GM12864 (cell line): ENCODE measurements at places on chromosomes 1 and 21.

DNA sequence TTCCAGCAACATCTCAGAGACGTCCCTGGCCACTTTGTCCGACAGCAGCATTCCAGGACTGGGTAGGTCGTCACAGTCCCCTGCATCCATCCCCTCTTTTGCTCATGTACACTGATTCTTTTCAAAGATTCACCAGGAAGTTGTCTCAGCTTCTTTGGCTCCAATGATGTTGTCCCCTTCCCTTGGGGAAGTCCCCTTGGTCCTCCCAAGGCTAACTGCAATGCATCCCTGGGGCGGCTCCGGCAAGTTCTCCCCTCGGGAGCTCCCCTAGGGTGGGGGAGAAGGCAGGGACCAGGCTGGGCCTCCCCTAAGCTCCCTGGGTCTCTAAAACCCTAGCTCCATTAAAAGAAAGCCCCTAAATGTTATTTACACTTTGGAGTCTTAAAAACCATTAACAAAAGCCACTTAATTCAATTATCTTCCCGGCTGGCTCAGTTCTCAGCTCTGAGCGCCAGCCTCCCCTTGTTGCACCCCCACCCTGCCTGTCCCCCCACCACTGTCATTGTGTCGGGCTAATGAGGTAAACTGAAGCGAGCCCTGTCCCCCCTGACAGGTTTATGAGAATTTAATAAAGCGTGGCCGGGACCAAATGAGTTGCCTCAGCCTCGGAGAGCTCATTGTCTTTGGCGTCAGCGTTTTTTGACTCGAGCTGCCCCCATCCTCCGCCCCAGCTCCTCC is 25.3 kb downstream of the KNCN start:
- DNase-seq: no peak

DNA sequence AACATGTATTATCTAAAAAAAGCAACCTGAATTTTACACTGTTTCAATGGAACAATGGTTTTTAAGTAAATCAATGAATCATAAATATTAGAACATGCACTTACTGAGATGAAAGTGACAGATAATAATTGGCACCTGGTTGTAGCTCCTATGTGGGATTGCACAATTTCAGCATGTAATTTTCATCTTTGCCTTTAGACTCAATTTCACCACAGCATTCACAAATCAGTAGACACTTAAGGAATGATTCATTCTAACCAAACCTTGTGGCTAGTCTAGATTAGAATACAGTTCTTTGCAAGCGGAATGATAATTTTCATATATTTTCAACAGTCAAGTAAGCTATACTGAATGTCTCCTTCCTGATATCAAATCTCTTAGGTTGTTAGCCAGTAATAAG is 853.4 kb downstream of the KCNT2 start:
- DNase-seq: no peak

GRCh38 chr1:237863234-237863633 is 27.5 kb downstream of the ZP4 start:
- DNase-seq: no peak

- no peak for DNase-seq
Measured at GRCh38 chr21:42864815-42865775, 14.2 kb downstream of the WDR4 start.

- no peak for DNase-seq
Measured at GRCh38 chr1:222530852-222531251, 17.1 kb downstream of the HHIPL2 start.

DNA sequence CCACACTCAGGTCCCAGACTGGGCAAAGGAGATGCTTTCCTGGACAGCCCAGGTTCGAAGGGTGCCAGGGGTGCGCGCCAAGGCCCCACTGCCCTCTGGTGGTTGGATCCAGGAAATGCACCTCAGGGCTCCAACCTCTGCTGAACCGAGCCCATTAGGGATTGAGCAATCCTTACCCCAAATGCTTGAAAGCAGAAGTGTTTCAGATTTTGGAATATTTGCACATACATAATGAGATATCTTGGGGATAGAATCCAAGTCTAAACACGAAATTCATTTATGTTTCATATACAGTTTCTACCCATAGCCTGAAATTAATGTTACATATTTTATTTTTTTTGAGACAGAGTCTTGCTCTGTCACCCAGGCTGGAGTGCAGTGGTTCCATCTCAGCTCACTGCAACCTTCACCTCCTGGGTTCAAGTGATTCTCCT is 57.4 kb downstream of the SLC9A1 start:
- DNase-seq: no peak

DNA sequence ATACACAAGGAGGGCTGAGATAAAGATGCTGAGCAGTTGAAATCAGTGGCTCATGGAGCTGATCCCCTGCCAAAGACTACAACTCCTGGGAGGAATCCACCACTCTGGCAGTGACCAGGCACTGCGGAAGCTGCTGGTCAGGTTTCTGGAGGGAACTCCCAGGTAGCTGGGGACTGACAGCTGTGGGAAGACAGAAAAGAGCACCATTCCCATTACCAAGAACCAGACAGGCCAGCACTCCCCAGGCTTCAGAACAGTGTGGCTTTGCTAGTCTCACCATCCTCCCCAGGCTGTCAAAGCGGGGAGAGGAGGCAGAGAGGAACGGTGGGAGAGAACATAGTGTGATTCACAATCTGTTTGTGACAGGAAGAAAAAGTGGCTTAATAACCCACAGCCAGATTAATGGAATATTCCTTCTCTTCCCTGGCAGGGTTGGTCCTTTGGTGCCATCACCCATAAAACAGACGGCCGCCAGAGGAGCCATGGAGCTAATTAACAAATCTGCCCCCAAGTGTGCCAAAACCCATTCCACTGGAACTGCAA is 92.1 kb downstream of the MAB21L3 start:
- no peak for DNase-seq

GRCh38 chr21:37005548-37006485 is 685 bp upstream of the RIPPLY3 start:
- no peak for DNase-seq

DNA sequence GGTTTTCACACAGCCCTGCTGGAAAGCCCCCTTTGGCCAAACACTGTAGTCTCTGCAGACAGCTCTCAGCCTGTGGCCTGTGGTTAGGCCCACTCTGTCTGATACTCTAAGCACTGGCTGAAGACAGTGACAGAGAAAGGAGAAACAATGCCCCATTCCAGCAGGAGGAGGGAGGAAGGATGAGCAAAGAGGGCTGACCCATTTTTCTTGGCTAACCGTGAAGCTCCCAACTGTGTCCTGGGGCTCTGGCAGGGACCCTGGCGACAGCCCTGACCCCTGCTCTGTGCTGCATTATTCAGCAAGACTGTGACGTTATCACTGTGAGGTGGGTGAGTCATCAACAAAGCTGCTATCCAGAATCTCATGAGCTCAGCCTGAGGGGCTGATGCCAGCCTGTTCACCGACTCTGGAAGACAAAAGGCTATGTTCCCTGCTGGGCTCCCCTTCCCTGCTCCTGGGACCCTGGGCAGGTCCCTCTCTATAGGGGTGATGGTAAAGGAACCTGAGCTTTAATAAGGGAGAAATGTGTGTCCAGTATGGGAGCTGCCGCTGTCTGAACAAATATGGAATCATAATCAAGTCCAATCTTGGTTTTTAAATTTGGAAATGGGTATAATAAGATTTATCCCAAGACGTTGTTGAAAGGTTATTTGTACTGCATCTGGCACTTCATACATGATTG is 107.0 kb downstream of the RHOU start:
- DNase-seq: no peak

GRCh38 chr1:59509341-59509875 is 212.5 kb downstream of the FGGY start:
- no peak for DNase-seq

GRCh38 chr1:25641931-25642573 is 25.5 kb downstream of the MAN1C1 start:
- DNase-seq: no peak

- DNase-seq: peak; percentile 41
Measured at GRCh38 chr1:201511941-201512539, 5.1 kb upstream of the CSRP1 start.

DNA sequence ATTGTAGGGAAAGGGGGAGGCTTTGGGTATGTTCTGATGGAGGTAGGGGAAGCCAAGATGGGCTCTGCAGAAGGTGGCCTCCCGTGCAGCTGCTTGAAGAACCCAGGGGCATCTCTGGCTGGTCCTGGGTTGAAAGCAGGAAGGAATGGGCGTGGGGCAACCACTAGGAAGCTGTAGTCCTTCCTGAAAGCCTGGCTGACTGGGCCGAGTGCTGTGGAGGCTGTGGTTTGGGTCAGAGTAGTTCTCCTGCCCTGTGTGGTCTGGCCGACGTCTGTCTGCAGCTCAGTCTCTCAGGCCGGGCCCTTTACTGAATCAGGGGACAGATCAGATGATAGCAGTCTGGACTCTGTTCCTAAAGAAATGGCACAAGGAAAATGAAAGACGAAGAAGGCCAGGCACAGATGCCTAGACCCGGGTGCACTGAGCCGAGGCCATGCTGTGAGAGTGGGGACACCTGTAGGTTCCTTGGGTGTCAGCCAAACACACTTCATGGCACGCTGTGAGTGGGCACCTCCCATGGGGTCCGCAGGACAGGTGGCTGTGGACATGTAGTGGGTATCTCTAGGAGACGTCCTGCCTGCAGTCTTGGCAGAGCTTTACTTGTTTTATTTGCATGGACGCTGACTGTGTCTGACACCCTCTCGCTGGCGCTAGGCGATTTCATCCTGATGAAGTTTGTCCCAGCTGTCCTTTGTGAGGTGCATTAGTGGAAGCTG is 87.0 kb downstream of the POFUT2 start:
- no peak for DNase-seq

DNA sequence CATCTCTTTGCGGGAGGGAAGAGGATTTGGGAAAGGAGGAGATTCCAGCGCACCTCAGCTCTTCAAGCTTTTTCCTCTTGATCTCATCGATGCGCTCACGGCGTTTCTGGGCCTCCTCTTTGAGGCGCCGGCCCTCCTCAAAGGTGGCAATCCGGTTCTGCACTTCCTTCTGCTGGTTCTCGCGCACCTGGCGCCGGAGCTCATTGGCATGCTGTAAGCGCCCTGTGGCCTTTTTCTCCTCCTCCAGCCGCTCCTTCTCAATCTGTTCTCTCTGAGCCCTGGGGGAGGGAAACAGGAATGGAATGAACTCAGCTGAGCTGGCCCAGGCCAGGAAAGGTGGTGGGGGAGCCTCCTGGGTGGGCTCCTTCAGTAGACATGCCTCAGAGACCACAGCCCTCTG is 10.4 kb upstream of the VSIG8 start:
- no peak for DNase-seq

DNA sequence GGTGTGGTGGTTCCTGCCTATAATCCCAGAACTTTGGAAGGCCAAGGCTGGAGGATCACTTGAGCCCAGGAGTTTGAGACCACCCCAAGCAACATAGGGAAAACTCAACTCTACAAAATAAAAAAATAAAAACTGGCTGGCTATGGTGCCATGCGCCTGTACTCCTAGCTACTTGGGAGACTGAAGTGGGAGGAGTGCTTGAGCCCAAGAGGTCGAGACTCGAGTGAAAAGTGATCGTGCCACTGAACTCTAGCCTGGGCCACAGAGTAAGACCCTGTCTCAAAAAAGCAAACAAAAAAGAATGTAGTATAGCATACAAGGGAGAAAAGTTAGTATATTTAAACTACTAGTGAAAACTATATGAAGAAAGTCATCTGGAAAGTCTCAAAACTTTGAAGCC is 66.7 kb downstream of the ARID4B start:
- no peak for DNase-seq

- no peak for DNase-seq
Measured at GRCh38 chr1:109989506-109990301, 5.1 kb downstream of the AHCYL1 start.

- no peak for DNase-seq
Measured at GRCh38 chr1:150162582-150162861, 12.8 kb downstream of the PLEKHO1 start.

DNA sequence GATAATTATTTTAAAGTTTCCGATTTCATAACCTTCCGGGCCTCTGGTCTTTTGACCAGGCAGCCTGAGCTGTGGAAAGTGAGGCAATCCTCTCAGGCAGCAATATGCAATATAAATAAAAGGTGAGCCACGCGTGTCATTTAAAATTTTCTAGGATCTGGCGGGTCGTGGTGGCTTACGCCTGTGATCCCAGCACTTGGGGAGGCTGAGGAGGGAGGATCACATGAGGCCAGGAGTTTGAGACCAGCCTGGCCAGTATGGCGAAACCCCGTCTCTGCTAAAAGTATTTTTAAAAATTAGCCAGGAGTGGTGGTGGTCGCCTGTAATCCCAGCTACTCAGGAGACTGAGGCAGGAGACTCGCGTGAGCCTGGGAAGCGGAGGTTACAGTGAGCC is 546 bp upstream of the ZNF695 start:
- DNase-seq: no peak

DNA sequence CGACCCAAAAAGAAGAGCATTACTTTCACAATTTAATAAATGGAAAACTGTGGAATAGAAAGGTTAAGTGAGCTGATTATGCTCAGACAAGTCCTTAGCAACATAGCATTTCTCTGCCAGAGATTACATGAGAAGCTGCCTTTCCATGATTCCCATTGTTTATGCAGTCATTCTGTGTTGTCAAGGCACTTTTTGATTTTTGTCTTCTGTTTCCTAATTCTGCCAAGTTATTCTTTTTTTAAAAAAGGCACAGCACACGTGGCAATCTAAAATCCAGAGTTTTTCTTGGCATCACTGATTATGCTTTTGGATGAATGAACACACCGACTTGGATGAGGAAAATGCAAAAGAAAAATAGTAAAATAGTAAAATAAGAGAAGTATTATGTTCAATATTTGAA is 185.0 kb downstream of the RGS7 start:
- no peak for DNase-seq

- no peak for DNase-seq
Measured at GRCh38 chr1:116557323-116557878, 13.4 kb downstream of the CD58 start.

DNA sequence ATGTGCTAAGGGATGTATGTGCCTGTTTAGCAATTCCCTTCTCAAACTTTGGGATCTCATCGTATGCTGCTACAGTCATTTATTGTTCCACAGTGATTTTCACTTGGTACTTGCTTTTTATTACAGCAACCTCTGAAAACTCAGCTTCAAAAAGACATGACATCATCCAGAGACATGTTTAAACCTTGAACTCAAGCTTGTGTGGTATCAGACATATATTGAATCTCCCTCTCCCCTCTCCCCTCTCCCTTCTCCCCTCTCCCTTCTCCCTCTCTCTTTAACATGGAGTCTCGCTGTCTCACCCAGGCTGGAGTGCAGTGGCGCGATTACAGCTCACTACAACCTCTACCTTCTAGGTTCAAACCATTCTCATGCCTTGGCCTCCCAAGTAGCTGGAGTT is 19.5 kb upstream of the TUT4 start:
- no peak for DNase-seq

- no peak for DNase-seq
Measured at GRCh38 chr1:181015251-181015615, 7.4 kb downstream of the STX6 start.
